ENCODE measurements at places on chromosomes 4 and X. TPM values are rescaled to one million over a fixed set of nuclear protein-coding genes. Genes with fewer than 3 reads are reported as not detected.

SLITRK2 gene
- 0.35 TPM for total RNA-seq

DNA sequence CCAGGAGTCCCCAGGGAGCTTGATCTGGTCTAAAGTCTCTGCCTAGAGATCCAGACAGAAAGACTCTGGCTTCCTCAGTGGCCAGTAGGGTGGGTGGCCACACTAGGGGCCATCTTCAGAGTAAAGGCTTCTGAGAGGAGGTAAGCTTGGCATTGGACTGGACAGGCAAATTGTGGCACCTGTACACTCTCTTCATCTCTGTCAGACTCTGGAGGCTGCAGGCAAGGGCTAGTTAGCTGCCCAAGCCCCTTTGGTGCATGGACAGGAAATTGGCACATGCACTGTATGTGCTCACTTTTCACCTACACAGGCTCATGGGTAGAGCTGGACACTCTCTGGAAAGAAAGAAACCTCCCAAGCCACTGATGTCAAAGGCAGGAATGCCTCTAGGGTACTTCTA is 142.8 kb downstream of the PJA1 start:
- no peak for DNase-seq

GRCh38 chr4:160319221-160319867 is 1216.5 kb downstream of the RAPGEF2 start:
- DNase-seq = no peak

ZMAT1 gene
- 4.2 TPM for total RNA-seq

CPE gene
- total RNA-seq = 56.2 TPM

DNA sequence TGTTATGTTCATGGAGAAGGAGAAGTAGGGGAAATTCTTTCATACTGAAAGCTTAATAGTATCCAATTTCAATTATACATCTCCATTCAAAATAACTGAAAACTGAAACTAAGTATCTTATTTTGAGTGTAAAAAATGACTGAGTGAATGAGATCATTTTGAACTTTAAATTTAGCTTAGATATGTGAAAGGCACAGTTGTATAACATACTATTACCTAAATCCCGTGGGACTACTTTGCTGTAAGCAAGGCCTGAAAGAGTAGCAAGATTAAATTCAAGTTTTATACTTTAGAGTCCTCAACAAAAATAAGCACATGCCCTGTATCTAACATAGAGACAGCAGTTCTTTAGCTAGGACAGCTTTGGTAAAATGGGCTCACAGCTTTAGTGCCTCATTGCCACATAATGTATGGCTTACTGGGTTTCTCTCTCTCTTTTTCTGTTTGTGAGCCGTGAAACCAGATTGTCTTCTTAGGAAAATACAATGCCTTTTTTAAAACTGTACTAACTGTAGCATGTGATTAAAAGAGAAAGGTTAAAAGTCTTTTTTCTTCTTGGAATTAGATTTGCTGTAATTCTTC is 43.2 kb downstream of the GSTCD start:
- DNase-seq = no peak

FDCSP gene
- not detected for total RNA-seq

CCDC149 gene
- total RNA-seq = 11.4 TPM

Data from Right ventricle myocardium inferior (tissue), 1 donor.